ENCODE measurements at places on chromosomes 6 and 20. TPM values are rescaled to one million over a fixed set of nuclear protein-coding genes. Genes with fewer than 3 reads are reported as not detected.
A peak's percentile ranks its signal among the peaks of the same experiment; 100 is the strongest.

SLC35D3 gene
- not detected for total RNA-seq

- DNase-seq = no peak
Measured at GRCh38 chr20:54515793-54516628, 40.6 kb downstream of the DOK5 start.

DNA sequence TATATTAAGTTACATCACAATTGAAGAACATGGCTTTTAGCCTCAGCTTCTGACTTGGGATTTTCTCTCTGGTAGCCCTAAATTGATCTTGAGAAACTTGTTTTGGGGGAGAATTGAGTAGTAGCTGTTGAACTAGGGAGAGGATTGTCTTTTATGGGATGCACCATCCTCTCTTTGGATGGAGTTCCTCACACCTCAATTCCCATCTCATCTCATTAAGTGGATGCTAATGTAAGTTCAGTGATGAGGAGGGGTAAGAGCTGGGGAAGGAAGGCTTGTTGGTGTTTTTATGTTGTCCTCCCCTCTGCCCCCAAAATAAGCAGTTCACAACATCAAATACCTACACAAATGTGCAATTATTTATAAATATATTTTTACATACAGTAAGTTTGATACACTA is 4.0 kb downstream of the GJA1 start:
- no peak for DNase-seq

LZTS3 gene
- total RNA-seq = 21.7 TPM

- no peak for DNase-seq
Measured at GRCh38 chr20:63702751-63703470, 4.9 kb downstream of the ARFRP1 start.

DNA sequence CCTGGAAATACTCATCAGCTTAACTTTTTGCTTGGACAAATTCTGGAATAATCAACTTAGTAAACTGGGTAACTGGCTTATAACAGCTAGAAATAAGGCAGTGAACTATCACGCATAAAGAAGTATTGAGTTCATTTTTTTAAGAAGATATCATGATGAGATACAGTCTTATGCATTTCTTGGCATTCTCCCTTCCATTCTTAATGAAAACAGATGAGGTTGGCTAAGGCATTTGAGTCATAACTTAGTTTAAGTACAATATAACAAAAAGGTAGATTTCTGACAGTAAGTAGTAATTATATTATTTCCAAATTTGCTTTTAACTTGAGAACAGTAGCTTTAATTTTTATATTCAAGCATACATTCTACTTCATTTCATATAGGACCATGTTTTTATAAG is 56.1 kb downstream of the SAMD5 start:
- no peak for DNase-seq

GRCh38 chr20:19794941-19795340 is 36.9 kb downstream of the RIN2 start:
- DNase-seq = no peak

- peak; percentile 60 for DNase-seq
Measured at GRCh38 chr6:23533944-23534343, 592.1 kb upstream of the NRSN1 start.

- peak; percentile 82 for DNase-seq
Measured at GRCh38 chr6:35833536-35833935, 28.4 kb downstream of the LHFPL5 start.

DNA sequence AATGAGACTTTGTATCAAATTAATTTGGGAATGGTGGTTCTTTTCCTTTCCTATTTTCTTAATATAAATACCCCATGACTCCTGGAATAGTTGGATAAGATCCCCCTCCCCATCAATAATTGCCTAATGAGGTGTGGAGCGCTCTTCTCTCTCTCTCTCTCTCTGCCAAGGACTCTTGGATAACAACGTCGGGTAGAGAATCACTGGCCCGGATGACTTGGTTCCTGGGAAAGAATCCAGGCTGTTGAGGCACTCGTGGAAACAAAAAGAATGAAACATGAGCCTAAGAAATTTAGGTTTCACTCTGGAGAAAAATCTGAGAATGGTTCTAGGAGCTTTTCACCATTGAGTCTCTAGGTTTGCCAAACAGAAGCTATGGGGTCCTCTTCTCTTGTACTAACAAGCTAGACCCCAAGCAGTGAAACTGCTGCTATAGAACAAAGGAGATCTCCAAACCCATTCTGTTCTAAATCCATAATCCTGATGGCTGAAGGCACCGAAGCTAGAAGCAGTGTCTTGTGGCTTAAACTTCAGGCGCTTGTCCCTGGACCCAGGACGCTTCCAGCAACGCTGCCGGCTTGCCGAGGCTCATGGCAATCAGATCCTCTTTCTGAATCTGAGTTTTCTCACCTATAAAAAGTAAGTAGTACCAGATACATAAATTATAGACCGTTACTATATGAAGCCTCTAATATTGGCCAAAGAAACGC is 241.6 kb upstream of the BTBD3 start:
- no peak for DNase-seq

- DNase-seq = peak; percentile 55
Measured at GRCh38 chr6:139323511-139324300, 31.9 kb upstream of the TXLNB start.

GRCh38 chr6:156791320-156791850 is 14.2 kb downstream of the ARID1B start:
- peak; percentile 74 for DNase-seq

All from renal cortical epithelial cell (primary cell).